AG04449 (cell line): ENCODE measurements at places on chromosomes 1 and 21.

GRCh38 chr1:119008483-119009311 lies 20.6 kb upstream of the TBX15 start:
- no peak for DNase-seq

DNA sequence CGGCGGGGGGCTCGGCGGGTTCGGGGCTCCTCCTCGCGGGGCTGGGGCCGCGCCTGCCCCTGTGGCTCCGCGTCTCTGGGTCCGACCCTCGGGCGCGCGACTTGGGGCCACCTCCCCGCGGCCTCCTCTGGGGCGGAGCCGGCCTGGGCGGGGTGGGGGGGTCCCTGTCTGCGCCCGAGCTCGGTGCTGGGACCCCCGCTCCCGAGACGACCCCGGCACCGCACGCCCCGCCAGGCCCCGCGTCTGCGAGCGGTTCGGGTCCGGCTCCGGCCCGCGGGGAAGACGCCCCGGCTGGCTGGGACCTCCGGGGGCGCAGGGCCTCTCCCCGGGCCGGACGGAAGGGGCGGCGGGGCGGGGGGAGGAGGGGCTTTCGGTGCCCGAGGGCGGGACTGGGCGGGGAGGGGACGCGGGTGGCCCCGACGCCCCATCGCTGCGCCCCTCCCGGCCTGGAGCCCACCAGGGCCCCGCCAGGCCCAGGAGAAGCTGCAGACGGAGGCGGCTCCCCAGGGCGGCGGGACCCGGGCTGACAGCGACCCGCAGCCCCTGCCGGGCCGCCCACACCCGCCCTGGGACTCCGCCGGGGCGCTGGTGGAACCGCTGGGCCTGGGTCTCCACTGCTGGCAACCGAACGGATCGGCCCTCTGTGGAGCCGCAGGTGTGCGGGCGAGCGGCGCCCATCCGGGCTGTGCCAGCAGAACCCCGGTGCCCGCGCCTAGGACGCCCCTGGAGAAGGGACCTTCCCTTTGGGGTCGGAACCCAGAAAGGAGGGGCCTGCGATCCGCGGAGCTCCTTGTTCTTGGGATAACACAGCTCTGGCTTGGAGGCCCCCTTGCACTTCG lies 610 bp downstream of the COL6A2 start:
- no peak for DNase-seq

GRCh38 chr1:41361495-41362356 lies 492 bp downstream of the FOXO6 start:
- DNase-seq, result no peak

DNA sequence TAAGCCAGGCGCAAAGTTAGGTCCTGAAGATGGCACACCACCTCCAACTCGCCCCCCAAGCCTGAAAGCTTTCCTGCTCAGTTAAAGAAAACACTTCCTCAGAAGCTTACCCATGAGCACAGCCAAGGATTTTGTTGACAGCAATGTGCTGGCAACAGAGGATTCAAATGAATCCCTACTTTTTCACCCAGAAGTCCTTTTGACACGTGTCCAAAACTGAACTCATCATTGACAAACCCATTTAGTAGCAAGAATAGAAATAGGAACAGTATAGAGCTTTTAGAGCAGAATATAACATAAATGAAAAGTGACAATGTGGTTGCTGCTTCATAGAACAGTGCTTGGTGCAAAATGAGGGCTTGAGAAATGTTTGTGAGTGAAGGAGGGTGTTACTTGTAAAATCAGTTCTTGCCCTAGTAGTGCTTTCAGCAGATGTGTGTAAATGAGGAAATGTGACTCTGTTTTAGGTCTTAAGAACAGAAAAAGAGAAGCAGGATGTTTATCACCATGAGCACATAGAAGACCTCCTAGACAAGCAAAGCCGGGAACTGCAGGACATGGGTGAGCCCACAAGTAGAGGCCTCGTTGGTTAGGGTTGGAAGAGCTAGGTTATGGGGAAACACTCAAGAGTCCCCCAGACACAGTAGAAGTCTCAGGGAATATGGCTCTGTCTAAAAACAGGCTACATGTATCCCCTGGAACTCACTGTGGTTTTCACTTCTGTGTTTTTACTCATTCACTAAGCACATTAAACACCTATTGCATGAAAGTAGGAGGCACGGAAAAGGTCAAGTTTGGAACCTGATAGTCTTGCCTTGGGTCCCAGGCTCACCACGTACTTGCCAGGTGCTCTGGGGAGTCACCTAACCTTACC lies 48.6 kb upstream of the TMEM125 start:
- no peak for DNase-seq
